ENCODE measurements at places on chromosomes 3 and 15. TPM values are rescaled to one million over a fixed set of nuclear protein-coding genes. Genes with fewer than 3 reads are reported as not detected.

The FBXO40 gene
- total RNA-seq = under 0.01 TPM

The IRAK2 gene
- 4.9 TPM for total RNA-seq

The VEPH1 gene
- 56.1 TPM for total RNA-seq

The STRC gene
- total RNA-seq = not detected

The TLR9 gene
- under 0.01 TPM for total RNA-seq

The EPHB3 gene
- 8.5 TPM for total RNA-seq

The MCF2L2 gene
- total RNA-seq = 0.66 TPM

The MRPL46 gene
- total RNA-seq = 16.9 TPM

The GPR176 gene
- total RNA-seq = 135 TPM

Measured in uterine smooth muscle cell (primary cell).